ENCODE measurements at places on chromosomes 3 and 15. TPM values are rescaled to one million over a fixed set of nuclear protein-coding genes. Genes with fewer than 3 reads are reported as not detected.

- no peak overlapping the region for H3K27ac ChIP-seq
- H3K4me3 ChIP-seq, result no peak overlapping the region
- no peaks in the 10 kb centered on the region for H3K36me3 ChIP-seq
- H3K27me3 ChIP-seq, result no peaks in the 10 kb centered on the region
- H3K4me1 ChIP-seq, result peaks cover 34% of the 10 kb centered on the region
Observed at GRCh38 chr3:72137865-72138861, 353.2 kb upstream of the PROK2 start.

GRCh38 chr3:95277613-95278012, 1214.8 kb downstream of the NSUN3 start:
- no peak overlapping the region for H3K4me3 ChIP-seq
- DNase-seq, result no peak
- H3K27ac ChIP-seq, result no peak overlapping the region
- no peaks in the 10 kb centered on the region for H3K36me3 ChIP-seq

Gene MITF
- total RNA-seq, result 5.4 TPM

Gene WDR93
- total RNA-seq, result not detected

Data from spleen (tissue), 13 donors.